ENCODE measurements at places on chromosomes 4 and X. TPM values are rescaled to one million over a fixed set of nuclear protein-coding genes. Genes with fewer than 3 reads are reported as not detected.

The TMLHE gene
- 8.6 TPM for total RNA-seq

The EBP gene
- 143 TPM for total RNA-seq

The YIPF7 gene
- not detected for total RNA-seq

The RHOXF1 gene
- total RNA-seq, result not detected

- no peak for DNase-seq
These were observed 182.0 kb downstream of the ZNF330 start for GRCh38 chr4:141402712-141403111.

- no peak for DNase-seq
These were observed 327.9 kb upstream of the MAGEB18 start for GRCh38 chrX:25810202-25810601.

DNA sequence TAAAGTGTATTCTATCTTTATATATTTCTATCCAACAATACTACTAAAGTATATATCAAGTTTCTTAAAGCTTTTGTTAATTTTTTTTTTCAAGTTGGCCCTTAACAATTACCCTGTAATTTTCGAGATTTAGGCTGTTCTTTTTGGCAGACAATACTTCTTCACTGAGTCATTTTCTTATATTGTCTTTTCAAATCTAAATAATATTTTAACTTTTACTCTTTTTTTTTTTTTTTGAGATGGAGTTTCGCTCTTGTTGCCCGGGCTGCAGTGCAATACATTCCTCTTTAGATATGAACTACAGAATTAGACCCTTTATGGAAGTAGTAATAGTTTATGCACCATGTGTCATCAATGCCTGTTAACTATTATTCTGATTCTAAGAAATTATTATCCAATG, 120.7 kb downstream of the GLRA3 start:
- no peak for DNase-seq

GRCh38 chr4:174198828-174199227, 84.6 kb downstream of the FBXO8 start:
- no peak for DNase-seq

DNA sequence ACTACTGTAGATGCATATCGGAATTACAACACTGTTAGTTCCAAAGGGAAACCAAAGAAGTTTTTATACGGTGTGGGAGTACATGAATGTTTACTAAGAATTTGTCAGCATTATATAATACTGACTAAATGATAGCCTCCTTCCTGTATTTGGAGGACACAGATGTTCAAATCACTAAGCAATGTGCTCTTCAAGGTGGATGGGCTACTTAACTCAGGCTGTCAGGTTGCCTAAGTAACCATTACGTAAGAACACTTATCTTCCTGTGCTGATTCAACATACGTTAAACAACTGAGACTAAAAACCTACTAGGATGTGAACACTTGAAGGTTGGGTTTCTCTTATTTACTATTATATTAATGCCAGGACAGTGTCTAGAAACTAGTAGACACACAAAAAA, 81.9 kb upstream of the HPGD start:
- DNase-seq, result no peak

GRCh38 chrX:131987252-131987651, 35.9 kb upstream of the STK26 start:
- no peak for DNase-seq

GRCh38 chr4:4986841-4987240, 32.4 kb downstream of the CYTL1 start:
- no peak for DNase-seq

GRCh38 chr4:157291071-157291470, 70.5 kb downstream of the GRIA2 start:
- DNase-seq, result no peak

- DNase-seq, result no peak
These were observed 177.9 kb upstream of the TENM3 start for GRCh38 chr4:182065255-182065654.

GRCh38 chrX:16920075-16920474, 26.4 kb upstream of the REPS2 start:
- DNase-seq, result no peak

DNA sequence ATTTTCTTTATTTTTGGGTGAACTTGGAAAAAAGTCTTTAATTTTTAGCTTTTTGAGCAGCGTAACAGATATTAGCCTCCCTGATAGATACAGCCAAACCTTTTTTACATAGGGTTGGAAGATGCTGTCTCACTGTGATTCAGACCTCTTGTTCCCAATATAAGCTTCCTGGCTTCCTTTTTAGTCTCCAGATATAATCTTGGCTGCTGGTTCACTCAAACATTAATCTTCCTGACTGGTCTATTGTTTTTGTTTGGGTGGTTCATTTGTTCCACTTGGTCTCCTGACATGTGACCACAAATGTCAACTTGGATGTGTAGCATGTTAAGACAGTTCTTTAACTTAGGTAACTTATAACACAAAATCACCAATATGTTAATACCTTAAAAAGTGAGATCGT, 23.0 kb downstream of the RPA4 start:
- DNase-seq, result no peak

GRCh38 chr4:41819621-41820020, 71.1 kb upstream of the PHOX2B start:
- no peak for DNase-seq

GRCh38 chr4:78758085-78758484, 18.1 kb upstream of the BMP2K start:
- no peak for DNase-seq
